Fibroblast of skin of back (primary cell): ENCODE measurements at places on chromosomes 1 and 21.

DNA sequence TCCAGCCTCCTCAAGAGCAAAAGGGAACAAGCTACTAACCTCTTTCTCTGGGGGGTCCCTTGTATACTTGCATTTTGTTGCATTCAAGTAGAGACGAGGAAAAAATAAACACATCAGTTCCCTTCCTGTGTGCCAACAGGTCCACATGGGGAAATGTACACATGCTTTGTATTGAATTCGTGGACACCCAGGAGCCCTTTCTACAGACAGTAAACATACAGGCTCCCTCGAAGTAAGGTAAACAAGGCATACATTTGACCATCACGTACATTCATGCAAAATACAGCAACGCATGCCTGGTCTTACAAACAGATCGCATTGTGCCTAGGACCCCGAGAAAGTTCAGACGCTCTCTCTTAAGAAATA lies 1.1 kb downstream of the KCND3 start:
- no peak for DNase-seq

GRCh38 chr1:53023546-53023945 lies 38.5 kb upstream of the PODN start:
- no peak for DNase-seq

DNA sequence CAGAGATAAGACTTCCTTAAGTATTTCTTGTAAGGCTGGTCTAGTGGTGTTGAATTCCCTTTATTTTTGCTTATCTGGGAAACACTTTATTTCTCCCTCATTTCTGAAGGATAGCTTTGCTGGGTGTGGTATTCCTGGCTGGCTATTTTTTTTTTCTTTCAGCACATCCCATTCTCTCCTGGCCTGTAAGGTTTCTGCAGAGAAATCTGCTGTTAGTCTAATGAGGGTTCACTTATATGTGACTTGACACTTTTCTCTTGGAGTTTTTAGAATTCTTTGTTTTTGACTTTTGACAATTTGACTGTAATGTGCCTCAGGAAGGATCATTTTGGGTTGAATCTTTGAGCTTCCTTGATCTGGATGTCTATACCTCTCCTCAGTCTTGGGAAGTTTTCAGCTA lies 61.5 kb downstream of the DIPK1A start:
- no peak for DNase-seq

DNA sequence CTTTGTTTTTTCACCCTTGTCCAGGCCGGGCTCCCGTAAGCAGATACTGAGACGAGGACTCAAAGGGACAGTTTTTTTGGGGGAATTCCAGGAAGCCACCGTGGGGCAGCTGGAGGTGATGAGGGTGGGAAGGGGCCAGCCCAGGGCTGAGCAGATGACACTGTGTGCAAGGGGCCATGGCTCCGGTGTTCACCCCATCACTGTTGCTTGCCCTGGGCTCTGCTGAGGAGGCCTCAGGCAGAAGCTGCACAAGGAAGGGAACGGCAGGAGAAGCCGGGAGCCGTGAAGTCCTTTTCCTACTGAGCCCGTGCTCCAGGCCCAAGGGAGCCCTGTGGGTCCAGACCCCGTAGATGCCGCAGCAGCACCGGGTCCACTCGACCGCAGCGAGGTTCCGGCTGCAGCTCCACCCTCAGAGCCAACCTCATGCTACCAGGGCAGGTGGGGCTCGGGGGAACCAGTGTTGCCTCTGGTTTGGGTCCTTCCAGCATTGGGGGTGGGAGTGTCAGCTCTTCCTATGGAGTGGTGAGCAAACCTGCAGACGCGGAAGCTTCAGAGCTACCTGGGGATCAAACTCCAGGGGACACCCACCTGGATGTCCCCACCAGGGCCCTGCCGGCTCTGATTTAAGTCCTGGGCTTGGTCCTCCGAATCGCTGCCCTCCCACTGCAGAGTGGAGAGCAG lies 4.3 kb upstream of the CALML6 start:
- DNase-seq, result no peak

DNA sequence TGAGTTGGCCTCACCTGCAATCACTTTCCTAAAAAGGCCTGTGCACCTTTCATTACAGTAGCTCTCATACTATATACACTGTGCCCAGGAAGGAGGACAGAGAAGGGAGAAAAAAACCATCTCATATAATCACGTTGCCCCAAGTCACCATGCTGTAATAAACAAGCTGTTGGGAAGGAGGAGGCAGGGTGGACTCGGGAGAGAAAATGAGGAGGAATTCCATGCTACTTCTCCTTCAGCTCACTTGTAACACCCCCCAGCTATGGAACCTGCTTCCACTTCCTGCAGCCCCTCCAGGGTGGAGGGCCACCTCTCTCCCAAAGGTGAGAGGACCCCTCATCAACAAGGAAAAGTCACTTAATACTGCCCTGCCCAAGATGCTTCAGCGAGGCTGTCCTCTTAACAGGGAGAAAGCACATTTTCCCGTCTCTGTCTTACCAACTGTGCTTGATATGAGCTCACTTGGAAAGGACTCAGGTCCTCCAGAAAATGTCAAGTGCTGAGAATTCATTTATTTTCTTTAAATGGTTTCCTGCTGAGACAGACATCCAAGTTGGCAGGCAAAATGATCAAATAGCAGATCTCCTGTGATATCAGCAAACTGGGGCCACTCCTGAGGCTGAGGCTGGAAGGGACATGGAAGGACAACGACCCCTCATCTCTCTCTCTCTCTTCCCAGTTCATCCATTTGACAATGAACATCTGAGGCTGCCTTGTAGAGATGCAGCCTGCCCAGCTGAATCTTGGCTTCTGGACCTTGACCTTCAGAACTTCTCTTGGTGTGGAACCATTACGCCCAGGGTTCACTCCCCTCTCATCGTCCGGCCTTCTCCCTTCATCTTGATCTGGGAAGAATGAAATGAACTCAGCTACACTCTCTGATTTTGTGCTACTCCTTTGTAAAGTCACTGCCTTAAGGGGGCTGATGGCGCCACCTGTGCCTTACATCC lies 54.0 kb downstream of the CAPN9 start:
- no peak for DNase-seq

GRCh38 chr1:56180520-56181190 lies 398.7 kb downstream of the PLPP3 start:
- no peak for DNase-seq

- no peak for DNase-seq
Observed at GRCh38 chr1:59183749-59184317, 113.1 kb upstream of the FGGY start.

DNA sequence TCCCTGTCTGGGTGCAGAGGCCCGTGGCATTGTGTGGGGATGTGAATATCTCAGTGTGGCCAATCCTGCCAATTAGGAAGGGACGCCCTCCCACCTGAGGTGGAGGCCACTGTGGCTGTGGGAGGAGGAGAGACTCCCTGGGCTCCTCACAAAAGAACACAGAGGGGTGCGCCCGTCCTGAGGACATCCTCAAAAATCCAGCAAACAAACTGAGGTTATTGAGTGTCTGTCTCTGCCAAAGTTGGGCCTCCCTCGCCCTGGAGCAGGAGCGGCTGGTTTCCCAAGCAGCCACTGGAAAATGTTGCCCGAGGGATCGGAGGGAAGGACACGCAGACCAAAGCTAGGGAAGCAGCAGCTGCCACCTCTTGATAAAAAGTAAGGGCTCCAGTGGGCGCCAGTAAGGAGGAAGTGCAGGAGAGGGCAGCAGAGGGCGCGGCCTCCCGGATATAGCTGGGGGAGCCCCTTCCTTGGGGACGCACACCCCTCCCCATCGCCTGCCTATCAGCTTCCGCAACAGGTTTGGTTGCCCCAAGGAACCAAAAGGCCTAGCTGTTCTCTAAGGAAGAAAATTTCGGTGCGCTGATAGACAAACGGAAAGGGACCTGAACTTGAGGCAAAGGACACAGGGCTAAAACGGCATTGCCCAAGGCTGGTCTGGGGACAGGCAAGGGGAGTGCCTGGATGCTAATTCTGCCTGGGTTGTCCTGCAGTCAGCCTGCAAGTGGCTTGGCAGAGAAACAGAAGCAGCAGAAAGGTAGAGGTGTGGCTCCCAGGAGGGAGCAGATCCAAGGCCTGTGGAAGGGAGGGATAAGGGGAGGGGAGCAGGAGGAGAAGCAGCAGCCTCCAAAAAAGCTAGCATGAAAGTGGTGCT lies 1.7 kb upstream of the GRIK3 start:
- DNase-seq, result no peak

DNA sequence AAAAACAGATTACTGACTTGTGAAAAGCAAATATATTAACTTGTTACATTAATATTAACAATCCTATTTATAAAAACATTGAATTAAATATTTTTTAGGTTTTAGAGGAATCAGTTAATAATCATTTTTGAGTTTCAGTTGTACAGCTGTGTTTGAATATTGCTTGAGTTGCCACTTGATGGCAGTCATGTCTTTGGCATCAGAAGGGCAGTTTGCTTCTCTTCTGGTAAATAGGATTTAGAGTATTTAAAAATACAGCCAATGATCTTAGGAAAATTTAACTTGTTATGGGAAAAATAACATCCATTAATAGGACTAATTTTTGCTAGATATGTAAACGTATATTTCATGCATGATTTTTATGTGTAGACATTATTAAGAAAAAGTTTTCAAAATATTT lies 234.1 kb downstream of the NCAM2 start:
- peak; percentile 50 for DNase-seq

DNA sequence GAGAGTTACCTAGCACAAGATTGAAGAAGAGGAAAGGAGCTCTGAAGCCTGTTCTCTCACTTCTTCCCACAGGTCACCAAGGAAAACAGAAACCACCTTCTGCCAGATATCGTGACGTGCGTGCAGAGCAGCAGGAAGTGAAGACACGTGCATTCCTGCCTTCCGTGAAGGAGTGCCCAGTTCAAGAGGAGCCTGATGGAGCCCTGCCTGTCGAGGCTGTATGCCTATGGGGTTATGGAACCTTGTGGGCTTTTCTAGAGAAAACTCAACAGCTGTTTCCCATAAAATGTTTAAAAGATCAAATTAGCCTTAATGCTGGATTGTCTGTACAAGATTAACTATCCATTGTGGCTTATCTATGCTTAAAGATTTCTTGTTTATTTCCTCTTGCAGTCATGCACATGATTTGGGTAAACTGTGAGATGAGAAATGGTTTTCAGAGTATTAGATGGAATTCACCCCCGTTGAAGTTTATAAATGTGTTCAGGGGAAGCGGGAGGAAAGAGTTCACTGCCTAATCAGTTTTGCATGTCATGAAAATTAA lies 27.8 kb downstream of the NTPCR start:
- no peak for DNase-seq

GRCh38 chr1:179870870-179871269 lies 6.7 kb downstream of the TOR1AIP2 start:
- DNase-seq, result no peak
